ENCODE measurements at places on chromosomes 3 and 15.

DNA sequence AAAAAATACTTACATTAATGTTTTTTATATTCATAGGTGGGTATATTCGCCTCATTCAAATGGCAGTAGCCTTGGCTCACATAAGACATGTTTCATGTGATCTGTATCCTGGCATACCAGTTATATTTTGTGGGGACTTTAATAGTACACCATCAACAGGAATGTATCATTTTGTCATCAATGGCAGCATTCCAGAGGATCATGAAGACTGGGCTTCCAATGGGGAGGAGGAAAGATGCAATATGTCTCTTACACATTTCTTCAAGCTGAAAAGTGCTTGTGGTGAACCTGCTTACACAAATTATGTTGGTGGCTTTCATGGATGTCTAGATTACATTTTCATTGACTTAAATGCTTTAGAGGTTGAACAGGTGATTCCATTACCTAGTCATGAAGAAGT, 3.5 kb downstream of the PDE12 start:
- DNase-seq: no peak

- no peak for DNase-seq
These were observed 42.8 kb upstream of the ADAMTSL3 start for GRCh38 chr15:83610901-83611685.

- DNase-seq: no peak
These were observed 12.7 kb upstream of the CRABP1 start for GRCh38 chr15:78327466-78327865.

DNA sequence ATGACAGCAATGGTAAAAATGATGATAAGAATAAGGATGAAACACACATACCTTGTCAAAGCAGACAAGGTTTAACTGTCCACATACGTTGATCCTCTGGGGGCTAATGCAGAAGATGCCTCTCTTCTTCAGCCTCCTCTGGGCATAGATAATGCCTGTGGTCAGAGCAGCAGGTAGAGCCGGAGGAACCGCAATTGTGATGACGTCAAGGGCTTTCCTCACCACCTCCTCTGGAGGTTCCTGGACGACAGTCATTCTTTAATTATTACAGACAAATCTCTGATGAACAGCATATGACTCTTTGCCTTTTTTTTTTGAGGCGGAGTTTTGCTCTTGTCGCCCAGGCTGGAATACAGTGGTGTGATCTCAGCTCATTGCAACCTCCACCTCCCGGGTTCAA, 86.3 kb upstream of the ATP13A5 start:
- DNase-seq: no peak

DNA sequence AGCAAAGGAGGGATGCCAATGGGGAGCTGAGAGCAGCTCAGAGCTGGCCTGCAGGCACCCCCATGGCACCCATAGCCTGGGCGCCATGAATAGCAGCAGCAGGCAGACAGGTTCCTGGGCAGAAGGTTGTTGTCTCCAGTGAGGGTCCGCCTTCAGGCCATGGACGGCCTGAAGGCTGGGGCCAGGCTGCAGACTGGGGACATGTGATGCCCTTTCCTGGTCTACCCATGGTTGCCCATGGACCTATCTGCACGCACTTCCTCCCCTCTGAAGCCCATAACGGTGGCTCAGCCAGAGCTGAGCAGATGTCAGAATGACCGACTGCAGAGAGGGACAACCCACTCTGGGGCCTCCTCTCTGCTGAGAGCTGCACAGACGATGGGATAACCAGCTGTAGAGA, 256.8 kb downstream of the PLOD2 start:
- DNase-seq: no peak

DNA sequence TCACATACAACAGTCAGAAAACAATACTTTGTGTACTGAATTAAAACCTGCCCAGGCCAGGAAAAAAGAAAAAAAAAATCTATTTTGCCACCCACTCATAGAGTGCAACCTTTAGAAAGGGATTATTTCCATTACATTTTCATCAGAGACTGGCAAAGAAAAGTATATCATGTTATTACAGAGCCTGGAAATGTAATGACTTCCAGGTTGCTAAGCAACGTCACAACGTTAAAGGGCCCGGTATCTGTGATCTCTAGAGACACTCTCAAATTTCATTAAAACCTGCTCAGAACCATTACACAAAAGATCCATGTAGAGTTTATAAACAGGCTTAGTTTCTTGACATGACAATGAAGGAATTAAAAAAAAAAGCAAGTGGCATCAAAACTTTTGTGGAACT, 170.5 kb downstream of the CTNNB1 start:
- no peak for DNase-seq

DNA sequence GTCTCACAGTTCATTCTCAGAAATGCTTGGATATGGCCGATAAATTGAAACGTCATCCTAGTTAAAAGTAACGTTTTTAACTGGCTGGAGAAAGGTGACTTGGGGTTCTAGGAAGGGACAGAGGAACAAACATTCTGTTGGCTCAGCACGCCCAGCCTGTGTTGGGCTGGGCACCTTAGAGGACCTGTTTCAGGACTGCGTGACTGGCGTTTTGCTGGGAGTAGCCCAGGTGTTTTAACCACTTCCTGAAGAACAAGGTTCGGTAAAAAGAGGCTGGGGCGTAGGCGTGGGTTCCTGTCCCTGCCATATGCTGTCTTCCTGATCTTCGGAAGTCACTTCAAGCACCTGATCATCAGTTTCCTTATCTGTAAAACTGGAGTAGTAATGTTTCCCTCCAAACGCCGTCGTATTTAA, 1.1 kb upstream of the TLNRD1 start:
- DNase-seq: no peak

DNA sequence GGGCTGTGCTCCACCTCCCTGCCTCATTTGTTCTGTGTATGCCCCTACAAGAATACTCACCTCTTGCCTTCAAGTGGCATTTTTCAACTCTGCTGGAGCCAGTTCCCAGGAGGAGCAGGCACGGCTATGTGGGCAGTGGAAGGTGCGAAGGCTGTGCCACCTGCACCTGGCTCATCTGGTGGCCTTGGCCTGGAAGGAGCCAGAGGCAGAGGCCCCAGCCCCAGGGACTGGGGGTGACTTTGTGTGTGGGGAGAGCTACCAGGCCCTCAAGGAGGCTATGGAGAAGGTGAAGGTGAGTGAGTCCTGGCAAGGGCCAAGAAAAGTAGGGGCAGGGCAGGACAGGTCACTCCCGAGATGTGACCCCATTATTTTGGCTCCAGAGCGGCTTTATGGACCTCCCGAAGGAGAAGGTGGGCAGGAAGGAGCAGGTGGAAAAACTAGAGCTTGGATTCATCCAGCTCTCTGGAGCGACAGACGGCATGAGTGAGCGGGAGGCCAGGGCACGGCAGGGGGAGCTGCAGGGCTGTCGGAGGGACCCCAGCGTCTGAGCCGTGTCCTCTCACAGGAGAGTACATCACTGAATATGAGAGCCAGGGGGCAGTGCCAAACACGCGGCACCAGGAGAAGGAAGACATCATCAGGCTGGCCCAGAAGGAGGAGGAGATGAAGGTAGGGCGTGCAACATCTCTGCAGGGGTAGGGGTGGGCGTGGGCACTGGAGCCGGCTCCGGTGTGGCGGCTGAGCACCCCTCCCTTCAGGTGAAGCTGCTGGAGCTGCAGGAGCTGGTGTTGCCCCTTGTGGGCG, 57.3 kb upstream of the UBE2Q2 start:
- DNase-seq: no peak

- peak; percentile 74 for DNase-seq
These were observed at the start of gene RASA2 for GRCh38 chr3:141486746-141487520. TSS of gene RASA2 (plus strand) at chr3:141487027. CDS start at chr3:141487084, 57 bp downstream.

GRCh38 chr3:139897759-139898158, 37.2 kb upstream of the CLSTN2 start:
- DNase-seq: no peak

DNA sequence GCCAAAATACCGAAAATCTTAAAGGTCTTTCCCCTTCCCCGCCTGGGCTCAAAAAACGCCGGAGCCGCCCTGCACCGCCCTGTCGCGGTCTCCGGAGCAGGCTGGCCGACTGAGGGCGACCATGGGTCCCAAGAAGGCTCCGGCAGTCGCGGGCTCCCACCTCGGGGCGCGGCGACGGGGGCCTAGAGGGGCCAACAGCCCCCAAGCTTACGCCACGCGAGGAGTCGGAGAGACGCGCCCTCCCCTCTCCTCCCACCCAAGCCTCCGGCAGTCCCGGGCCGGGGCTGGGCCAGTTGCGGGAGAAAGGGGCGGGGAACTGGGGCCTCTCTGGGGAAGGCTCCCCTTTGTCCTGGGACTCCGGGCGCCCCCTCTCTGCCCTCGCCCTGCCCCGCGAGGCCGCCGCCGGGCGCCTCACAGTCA, 69.2 kb downstream of the GOLGA8B start:
- DNase-seq: no peak

DNA sequence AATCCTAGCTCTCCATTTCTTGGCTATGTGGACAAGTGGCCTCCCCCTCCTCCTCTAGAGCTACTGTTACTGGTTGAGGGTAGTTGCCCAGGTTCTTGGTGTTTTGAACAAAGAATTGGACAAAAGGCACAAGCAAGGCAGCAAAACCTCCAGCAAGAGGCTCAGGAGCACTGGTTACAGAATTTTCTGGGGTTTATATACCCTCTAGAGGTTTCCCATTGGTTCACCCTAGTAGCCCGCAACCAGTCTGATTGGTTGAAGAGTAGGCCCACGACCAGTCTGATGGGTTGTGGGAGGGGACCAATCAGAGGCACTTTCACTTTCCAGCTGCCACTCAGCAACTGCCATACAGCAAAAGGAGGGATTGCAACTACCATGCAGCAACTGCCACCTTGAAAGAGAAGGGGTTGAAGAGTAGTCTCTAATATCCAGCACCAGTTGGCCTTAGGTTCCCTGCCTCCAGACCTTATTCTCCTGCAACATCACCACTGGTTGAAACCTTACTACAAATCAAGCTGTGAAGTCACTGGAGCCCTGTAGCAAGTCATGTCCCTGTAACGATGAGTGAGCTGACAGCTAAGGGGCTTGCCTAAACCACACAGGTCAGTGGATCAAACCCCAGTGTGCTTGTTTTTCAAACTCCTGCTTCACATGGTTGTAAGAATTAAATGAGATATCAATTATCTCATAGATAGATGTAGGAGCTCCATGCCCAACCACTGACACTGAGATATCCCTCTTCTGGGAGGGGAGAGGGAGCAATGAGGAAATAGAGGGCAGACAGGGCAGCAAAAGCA, 2.9 kb upstream of the C15orf39 start:
- no peak for DNase-seq

DNA sequence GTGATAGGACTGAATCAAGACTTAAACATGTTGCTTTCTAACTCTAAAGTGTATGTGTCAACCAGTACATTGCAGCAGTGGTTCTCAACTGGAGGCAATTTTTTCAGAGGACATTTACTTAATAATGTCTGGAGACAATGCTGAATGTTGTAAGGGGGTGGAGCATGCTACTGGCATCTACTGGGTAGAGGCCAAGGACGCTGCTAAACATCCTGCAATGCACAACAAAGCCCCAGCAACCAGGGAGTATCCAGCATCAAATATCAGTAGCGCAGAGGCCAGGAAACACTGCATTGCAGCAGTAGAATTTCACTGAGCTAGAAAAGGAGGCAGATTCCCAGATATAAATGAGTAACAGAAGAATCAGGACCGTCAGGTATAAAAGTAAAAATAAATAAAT, 79.8 kb upstream of the GRM7 start:
- DNase-seq: no peak

- DNase-seq: no peak
These were observed 4.7 kb downstream of the LMAN1L start for GRCh38 chr15:74817370-74817737.

- no peak for DNase-seq
These were observed 14.7 kb downstream of the BNIP2 start for GRCh38 chr15:59674361-59674877.

- no peak for DNase-seq
These were observed 14.4 kb downstream of the SEC61A1 start for GRCh38 chr3:128066676-128067075.

DNA sequence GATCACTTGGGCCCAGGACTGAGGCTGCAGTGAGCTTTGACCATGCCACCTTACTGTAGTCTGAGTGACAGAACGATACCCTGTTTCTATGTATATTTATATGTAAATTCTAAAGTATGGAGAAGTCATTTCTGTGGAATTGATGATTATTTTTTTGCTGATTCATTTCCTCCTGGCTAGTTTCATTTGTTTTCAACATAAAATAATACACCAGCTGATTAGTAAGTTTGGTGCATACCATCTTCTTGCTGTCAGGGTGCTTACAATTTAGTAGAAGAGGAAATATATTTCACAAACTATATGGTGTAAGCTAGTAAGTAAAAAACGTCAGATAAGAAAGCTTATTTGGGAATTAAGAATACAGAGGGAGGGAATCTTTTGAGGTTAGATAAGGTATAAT, 36.0 kb downstream of the SLC25A26 start:
- no peak for DNase-seq

DNA sequence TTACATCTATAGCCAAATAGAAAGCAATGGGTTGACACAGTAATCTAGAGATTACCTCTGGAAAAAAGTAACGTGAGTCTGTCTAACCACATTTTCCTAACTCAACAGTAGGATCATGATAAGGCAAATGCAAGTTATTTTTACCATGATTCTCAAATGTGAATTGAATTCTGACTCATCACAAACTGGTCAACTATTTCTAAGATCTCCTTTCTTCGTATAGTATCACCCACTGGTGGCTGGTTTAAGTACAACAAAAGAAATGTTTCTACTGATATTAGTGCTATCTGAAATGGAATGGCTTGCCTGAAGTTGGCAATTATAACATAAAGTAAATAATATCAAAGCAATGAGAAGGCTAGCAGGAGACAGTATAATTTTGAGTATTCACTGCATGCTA, 102.2 kb downstream of the ABI3BP start:
- no peak for DNase-seq

DNA sequence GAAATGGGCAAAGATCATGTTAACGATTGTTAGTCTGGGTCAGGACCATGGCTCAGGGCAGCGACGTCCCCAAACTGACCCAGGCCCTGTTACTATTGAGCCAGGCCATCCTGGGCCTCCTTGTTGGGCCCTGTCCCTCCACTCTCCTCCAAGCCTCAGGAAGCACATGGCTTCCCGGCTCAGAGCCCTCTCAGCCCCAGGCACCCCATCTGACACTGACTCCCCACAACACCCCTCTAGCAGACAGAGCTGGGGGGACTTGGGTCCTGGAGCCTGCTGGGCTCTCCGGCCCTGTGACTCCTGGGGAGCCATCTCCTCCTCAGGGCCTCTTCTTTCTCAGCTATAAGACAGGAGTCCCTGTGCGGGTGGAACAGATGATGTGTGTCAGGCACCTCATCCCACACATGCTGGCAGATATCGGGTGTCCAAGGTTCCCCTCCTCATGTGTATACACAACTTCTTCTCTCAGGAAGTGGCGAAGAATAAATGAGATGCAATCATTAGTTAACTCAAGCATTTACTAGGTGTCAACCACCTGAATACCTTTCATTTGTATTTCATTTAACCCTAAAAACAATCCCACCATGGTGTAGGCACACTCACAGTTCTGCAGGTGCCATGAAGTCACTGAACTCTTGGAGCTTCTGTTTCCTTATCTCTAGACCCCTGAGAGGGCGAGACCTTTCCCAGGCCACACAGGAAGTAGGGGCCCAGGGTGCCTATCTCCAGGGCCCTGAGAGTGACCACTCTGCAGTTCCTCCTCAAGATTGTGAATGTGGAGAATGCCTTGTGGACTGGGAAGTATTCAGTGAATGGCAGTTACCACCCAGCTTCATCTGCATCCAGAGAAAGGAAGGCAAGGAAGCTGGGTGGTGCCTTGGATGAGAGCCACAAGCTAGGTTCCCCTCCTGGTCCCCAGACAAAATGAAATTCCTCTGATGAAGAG, 282.5 kb upstream of the TLE3 start:
- no peak for DNase-seq

Measured in NCI-H187 (cell line).